ENCODE measurements at places on chromosomes 1 and 21.
A peak's percentile ranks its signal among the peaks of the same experiment; 100 is the strongest.

DNA sequence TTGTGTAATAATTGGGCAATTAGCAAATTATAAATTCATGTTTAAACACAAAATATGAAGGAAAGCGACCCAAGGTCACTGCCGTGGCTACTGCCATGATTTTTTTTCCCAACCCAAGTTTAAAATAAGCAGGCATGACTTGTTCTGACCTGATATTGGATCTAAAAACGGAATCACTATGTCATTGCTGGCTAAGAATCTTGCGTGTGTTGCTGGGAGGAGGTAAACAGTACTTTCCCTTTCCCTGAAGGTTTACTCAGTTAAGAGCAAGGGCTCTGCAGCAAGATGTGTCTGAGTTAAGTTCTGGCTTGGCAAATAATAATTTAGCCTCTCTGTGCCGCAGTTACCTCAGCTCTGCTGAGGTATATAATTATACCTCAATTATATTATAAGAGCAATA is 125.7 kb upstream of the L1TD1 start:
- DNase-seq: no peak

DNA sequence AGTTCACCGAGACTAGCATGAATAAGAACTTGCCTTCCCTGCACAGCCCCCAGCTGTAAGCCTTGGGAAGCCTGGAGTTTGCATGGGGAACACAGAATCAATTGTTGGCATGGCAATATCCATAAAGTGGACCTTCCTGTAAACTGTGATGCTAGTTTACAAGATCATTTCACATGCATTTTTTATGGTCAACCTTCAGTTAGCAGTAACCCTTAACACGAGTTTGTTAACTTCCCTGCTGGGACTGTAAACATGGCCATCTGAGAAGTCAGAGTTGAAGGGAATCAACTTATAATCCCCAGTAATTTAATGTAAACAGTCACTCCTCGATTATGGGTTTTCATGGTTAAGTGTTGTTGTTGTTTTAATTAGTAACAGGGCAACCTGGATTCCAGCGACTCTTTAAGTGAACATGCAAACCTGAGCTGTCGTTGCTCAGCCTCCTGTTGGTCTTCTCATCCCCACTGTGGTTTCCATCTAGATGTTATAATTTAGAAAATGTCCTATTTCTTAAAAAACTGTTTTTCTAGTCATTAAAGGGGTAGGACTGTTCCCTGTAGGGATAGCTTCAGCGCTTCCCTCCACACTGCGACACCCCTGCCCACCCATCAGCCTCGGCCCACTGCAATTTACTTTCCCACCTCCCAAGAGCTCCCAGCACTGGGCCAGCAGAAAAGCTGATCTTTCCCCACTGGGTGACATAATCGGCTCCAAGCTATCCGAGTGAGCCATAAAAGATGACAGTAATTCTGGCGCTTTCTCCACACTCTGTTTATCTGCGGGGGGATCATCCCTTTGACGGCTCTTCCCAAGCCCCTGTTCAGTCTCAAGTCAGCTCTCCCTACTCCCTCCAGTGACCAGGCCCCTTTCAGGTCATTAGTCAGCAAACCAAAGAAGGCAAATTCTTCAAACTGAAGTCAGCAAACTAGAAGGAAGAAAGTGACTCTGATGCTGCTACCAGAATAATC is 107.6 kb upstream of the IPO9 start:
- no peak for DNase-seq

- DNase-seq: no peak
Measured at GRCh38 chr1:59733443-59734141, 81.2 kb upstream of the HOOK1 start.

DNA sequence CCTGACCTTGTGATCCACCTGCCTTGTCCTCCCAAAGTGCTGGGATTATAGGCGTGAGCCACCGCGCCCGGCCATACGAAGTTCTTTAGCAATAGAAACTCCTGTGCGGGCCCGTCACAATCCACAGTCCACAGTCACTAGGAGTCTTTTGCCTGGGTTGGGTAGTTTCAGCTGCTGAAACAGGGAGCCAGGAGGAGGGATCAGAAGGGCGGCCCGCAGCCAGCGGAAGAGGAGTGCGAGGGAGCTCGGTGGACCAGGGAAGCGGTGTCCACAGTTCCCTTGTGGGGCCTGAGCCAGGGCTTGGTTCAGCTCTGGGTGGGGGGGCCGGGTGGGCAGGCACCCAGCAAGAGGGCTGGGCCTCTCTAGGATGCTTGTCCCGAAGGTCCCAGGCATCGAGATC is 17.9 kb upstream of the HSPG2 start:
- no peak for DNase-seq

DNA sequence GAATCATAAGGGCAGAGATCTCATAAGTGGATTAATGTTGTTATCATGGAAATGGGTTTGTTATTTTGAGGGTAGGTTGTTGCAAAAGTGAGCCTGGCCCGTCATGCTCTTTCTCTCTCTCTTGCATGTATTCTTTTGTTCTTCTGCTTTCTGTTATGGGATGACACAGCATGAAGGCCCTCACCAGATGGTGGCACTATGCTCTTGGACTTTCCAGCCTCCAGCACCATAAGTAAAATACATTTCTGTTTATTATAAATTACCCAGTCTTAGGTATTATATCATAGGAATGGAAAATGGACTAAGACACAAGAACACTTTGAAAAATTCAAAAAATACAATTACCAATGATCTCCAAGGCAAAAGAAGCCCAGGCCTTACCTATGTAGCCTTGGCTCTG is 676.1 kb downstream of the PTPRU start:
- DNase-seq: peak; percentile 36

Measured in RKO (cell line).